Cortex of kidney (tissue), 1 donor: ENCODE measurements at places on chromosomes 7 and 10.

- no peak for DNase-seq
These were observed 6.8 kb upstream of the MSRB2 start for GRCh38 chr10:23088609-23089008.

DNA sequence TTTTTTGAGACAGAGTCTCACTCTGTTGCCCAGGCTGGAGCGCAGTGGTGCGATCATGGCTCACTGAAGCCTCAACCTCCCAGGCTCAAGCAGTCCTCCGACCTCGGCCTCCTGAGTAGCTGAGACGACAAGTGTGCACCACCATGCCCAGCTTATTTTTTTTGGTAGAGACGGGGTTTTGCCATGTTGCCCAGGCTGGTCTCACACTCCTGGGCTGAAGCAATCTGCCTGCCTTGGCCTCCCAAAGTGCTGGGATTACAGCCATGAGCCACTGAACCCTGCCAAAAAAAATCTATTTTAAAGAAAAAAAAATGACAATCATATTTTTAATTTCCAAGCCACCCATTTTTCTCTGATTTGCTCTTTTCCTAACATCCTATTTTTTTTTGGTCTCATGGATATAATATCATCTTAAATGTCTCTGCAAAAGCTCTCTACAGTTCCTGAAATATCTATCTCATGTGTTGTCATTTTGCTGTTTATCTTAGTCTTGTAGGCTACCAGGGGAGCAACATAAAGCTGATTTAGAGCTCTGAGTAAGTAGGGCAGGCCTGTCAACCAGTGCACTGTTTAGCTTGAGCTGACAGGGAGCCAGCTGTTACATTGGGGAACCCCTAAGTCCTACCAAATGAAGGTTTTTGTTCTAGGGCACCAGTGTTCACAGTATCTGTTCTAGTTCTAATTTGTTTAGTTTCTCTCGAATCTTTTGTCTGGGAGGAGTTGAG is 29.9 kb upstream of the HBP1 start:
- DNase-seq, result no peak

DNA sequence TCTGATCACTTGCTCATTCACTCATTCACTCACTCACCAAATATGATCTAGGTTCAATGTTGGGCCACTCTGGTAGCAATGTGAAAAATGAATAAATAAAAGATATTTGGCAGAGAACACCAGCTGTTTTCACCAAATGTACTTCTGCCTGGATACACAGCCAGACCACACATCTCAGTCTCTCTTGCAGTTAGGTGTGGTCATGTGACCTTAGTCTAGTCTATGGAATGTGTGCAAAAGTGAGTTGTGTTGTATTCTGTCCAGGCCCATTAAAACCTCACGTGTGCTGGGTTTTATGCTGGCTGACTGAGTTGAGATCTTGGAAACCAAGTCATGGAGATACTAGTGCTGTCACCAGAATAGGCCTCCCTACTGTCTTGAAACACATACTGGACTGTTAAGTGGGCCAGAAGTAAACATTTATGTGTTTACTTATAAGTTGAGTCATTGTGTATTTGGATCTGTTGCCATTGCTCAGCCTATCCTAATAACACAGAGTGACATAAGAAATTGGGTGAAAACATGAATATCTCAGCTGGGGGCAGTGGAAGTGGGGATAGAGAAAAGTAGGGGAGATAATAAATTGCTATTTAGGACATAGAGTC is 145.5 kb downstream of the PTEN start:
- DNase-seq, result no peak

- DNase-seq, result no peak
These were observed 59.0 kb downstream of the CCDC6 start for GRCh38 chr10:59847326-59847725.

DNA sequence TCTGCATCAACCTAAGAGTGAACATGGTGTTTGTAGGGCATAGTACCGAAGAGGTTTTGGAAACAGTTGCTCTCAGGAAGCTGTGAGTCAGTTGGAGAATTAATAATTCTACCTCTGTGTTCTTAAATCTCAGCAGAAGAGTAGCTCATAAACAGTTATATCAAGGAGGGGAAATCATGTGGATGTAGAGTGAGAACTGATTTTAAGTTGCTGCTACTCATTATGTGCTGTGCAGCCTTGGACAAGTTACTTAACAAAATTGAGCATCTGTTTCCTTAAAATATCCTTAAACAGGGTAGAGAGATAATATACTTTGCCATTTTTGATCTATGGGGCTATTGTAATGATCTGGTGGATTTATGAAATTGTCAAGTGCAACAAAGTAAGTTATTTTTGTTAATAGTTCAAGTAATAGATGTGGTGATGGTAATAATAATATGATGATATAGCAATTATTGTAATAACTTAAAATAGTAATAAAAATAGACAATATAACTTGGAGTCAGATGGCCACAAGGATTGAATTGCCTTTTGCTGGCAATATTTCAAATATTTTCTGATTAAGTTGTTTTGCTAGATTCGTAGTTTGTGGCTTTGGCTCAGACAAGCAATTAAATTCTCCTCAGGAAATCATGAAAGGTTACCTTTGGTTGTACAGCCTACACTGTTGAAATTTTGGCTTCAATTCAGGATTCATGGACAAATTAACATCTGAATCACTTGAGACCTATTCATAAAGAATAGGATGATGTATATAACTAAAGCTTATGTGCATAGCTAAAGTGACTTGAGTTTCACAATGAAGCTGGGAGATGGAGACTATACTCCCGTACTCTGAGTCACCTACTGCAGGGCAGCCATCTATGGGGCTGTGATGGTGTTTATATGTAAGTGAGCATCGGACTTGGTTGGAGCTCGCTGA is 228.5 kb downstream of the CDK14 start:
- no peak for DNase-seq

- DNase-seq, result no peak
These were observed 18.3 kb downstream of the SGPL1 start for GRCh38 chr10:70834021-70834420.

GRCh38 chr7:46954181-46954580 is 627.7 kb downstream of the TNS3 start:
- DNase-seq, result no peak
